Thyroid gland (tissue), 4 donors: ENCODE measurements at places on chromosomes 3 and 15. TPM values are rescaled to one million over a fixed set of nuclear protein-coding genes. Genes with fewer than 3 reads are reported as not detected.

Gene TM6SF1
- total RNA-seq: 19.9 TPM

Gene SPINK8
- not detected for total RNA-seq

Gene MGA
- 68.5 TPM for total RNA-seq

Gene STAB1
- 56.4 TPM for total RNA-seq

Gene ALPK3
- total RNA-seq: 10.4 TPM
